IMR-90 (cell line): ENCODE measurements at places on chromosomes 5 and 9. TPM values are rescaled to one million over a fixed set of nuclear protein-coding genes. Genes with fewer than 3 reads are reported as not detected.

DNA sequence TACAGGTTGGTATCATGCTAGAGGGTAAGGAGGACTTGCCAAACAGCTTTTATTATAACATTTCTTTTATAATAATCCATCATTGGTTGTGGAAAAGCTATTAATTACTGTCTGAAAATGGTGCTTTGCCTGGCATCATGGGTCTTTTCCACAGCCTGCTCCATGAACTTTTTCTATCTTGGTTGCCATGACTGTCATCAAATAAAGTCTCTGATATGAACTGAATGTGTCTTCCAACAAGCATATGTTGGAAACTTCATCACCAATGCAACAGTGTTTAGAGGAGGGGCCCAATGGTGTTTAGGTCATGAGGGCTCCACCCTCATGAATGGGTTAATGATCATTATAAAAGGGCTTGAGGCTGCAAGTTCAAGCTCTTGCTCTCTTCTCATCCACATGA lies 81.0 kb downstream of the FREM1 start:
- H3K4me3 ChIP-seq: no peak overlapping the region
- no peak for DNase-seq

PLEKHG4B gene
- total RNA-seq: 1.1 TPM in 2 replicates

DNA sequence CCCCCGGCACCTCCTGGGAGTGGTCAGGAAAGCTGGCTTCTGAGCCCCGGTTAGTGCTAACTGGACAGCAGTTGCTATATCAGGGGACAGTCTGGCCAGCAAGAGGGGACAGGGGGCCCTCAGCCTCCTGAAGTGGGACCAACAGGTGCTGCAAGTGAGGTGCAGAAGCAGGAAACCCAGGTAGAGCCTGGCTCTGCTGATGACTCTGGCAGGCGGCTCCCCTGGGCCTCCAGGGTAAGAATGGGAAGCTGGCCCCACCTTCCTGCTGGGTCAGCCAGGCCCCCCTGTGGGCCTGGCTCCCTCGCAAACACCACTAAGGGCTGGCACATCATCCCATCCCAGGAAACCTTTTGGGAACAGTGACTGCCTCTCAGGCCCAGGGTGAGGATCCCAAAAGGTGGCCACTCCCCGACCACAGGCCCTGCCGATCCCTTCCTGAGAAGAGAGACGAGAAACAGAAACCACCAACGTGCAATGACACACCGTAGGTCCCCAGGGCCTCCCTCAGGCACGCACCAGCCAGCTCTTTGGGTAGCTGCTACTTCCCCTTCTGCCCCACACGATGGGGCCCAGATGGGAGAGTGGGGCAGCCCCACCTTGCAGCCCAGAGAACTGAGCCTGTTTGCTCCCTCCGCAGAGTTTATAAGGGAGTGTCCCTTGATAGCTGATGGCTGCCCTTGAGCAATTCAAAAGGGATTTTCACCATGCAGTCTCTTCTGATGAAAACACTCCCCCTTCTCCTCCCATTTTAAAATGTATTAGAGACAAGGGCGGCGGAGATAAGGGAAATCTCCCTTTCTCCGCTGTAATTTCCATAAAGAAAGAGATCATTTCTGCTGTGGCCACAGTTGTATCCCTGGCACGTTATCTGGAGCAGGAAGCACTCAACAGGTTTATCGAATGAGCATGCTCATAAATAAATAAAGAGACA lies 76.8 kb downstream of the STK10 start:
- H3K27ac ChIP-seq: peak overlapping the region; percentile 83
- H3K27me3 ChIP-seq: no peaks in the 10 kb centered on the region
- H3K4me3 ChIP-seq: peak overlapping the region; percentile 11; the same call in 1 of the 2 replicates
- peaks cover 8% of the 10 kb centered on the region; the same call in 1 of the 2 replicates for H3K36me3 ChIP-seq
- peak; percentile 56 for DNase-seq
- H3K4me1 ChIP-seq: peaks cover 21% of the 10 kb centered on the region

DNA sequence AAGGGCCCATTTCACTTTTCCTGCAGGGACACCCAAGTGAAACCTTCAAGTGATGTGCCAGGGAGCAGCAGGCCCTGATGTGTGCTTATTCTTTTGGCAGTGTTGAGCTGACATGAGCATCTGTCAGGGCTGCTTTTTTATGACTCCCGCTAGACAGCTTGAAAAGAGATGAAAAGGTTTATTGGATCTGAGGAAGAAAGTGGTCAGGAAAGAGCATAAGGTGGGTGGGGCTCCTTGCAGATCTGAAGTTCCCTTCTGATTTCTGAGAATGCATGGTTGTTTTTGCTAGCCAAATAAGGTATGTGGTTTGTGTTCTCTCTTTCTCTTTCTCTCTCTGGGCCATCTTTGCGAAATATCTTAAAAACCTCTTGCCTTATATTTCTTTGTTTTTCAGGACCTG lies 316.1 kb downstream of the DMRT2 start:
- no peak overlapping the region for H3K27ac ChIP-seq
- no peaks in the 10 kb centered on the region for H3K27me3 ChIP-seq
- H3K36me3 ChIP-seq: no peaks in the 10 kb centered on the region
- DNase-seq: no peak
- no peaks in the 10 kb centered on the region for H3K4me1 ChIP-seq

FAXDC2 gene
- 4.2 and 4.3 TPM in 2 replicates for total RNA-seq

- H3K4me3 ChIP-seq: peak overlapping the region; percentile 55; the same call in 1 of the 2 replicates
- no peak overlapping the region for H3K27ac ChIP-seq
- no peaks in the 10 kb centered on the region for H3K36me3 ChIP-seq
- H3K27me3 ChIP-seq: no peaks in the 10 kb centered on the region
- peaks cover 4% of the 10 kb centered on the region; the same call in 1 of the 2 replicates for H3K4me1 ChIP-seq
These were observed 103.6 kb upstream of the CHD1 start for GRCh38 chr5:99032234-99033013.

- no peaks in the 10 kb centered on the region for H3K36me3 ChIP-seq
- DNase-seq: peak; percentile 29
- no peaks in the 10 kb centered on the region for H3K27me3 ChIP-seq
- H3K4me1 ChIP-seq: no peaks in the 10 kb centered on the region
These were observed 432.3 kb upstream of the EDIL3 start for GRCh38 chr5:84816746-84817547.

DNA sequence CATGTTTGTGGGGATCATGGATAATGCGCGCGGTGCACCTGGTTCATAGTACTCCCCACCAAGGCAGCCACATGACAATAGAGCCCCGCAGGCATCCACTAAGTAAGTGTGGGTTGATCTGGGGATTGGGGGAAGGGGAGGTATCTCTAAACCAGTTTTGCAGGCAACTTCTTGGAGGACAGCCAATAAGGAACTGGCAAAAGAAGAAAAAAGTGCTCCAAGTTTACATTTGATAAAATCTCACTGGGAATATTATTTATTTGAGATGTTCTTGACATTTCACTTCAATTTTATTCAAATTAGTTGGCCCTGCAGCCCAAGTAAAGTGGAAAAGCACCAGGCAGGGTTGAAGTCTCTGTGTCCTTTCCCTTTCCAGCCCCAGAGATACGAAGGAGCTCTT lies 8.5 kb downstream of the FBP1 start:
- no peak overlapping the region for H3K4me3 ChIP-seq
- H3K27me3 ChIP-seq: peaks cover 43% of the 10 kb centered on the region
- no peaks in the 10 kb centered on the region for H3K4me1 ChIP-seq
- no peak for DNase-seq
